ENCODE measurements at places on chromosomes 4 and X. TPM values are rescaled to one million over a fixed set of nuclear protein-coding genes. Genes with fewer than 3 reads are reported as not detected.

GRCh38 chrX:153941336-153942252, 2.8 kb downstream of the RENBP start:
- no peak for DNase-seq

MTNR1A gene
- not detected for total RNA-seq

TTC29 gene
- not detected for total RNA-seq

DNA sequence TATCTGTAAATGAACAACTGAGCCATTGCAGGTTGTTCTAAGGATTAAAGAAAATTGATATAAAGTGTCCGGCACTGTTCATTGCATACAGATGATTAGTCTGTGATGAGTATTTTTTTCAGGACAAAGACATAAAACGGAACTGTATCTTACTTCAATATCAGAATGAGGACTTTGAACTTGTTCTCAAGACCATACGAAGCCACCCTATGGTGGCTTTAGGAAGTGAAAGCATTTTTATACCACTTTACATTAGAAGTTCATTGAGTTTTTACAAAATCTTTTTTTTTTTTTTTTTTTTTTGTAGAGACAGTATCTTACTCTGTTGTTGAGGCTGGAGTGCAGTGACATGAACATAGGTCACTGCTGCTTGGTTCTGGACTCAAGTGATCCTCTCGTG, 45.2 kb upstream of the TRIM2 start:
- no peak for DNase-seq

- no peak for DNase-seq
Measured at GRCh38 chr4:135015771-135016170, 814.2 kb upstream of the PABPC4L start.

DNA sequence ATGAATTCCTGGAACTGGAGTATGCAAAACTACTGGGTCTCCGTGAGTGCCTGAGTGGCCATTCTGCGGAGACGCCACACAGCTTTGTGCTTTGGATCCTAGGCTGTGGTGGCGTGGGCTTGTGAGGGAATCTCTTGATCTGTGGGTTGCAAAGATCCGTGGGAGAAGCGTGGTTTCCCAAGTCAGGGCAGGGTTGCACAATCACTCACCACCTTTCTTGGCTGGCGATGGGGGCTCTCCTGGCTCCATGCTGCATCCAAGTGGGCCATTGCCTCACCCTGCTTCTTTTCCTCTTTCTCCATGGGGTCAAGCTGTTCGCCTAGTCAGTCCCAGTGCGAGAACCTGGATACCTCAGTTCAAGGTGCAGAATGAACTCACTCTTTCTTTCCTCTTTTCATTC, 62.5 kb downstream of the SLAIN2 start:
- no peak for DNase-seq

DNA sequence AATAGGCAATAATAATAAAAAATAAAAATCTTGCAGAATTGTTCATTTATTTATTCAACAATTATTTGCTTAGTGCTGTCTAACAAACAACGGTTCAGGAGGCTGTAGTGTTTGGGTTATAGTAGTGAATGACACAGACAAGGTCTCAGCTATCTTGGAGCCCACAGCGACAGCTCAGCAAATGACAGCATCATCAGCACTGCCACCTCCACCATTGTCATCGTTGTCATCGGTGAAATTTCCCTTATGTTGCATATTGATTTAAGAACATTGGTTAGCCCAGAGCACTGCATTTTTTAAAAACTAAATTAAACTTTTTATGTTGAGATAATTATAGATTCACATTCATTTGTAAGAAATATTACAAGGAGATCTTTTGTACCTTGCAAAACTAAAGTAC, 79.9 kb downstream of the TRAPPC11 start:
- no peak for DNase-seq

- DNase-seq = no peak
Measured at GRCh38 chrX:68942840-68943239, 114.0 kb downstream of the EFNB1 start.

GRCh38 chr4:16995451-16995850, 97.0 kb upstream of the LDB2 start:
- no peak for DNase-seq

SUPT20HL1 gene
- total RNA-seq = not detected

- peak; percentile 76 for DNase-seq
Measured at GRCh38 chr4:107034091-107034995, 1.8 kb downstream of the DKK2 start.

GAGE1 gene
- not detected for total RNA-seq

DNA sequence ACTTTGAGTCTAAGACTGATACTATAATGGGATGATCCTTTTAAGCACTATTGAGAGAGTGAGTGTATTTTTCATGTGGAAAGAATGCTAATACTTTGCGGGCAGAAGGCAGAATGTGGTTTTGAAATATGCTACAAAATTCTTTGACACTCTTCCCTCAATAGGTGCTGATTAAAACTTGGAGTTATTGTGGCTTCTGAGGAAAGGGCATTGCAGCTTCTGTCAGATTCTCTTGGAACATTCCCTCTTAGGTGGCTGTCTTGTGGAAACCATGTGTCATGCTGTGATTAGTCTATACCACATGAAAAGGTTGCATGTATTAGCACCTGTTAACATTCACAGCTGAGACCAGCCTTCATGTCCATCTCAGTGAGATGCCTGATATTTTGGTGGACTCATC, 547.0 kb downstream of the STIM2 start:
- no peak for DNase-seq

All from suprapubic skin (tissue), 4 donors.